Activated CD8-positive, alpha-beta T cell treated with anti-CD3 and anti-CD28 coated beads for 36 hours (primary cell): ENCODE measurements at places on chromosomes 12 and 14. TPM values are rescaled to one million over a fixed set of nuclear protein-coding genes. Genes with fewer than 3 reads are reported as not detected.

CD27 gene
- 160 TPM for total RNA-seq

ZNF385A gene
- 2.5 TPM for total RNA-seq

SLCO1B3 gene
- not detected for total RNA-seq

ACOT6 gene
- total RNA-seq, result not detected

CSRP2 gene
- 1.8 TPM for total RNA-seq
